ENCODE measurements at places on chromosomes 4 and X. TPM values are rescaled to one million over a fixed set of nuclear protein-coding genes. Genes with fewer than 3 reads are reported as not detected.

GRCh38 chr4:146098978-146099377, 76.5 kb upstream of the LSM6 start:
- DNase-seq, result no peak

DNA sequence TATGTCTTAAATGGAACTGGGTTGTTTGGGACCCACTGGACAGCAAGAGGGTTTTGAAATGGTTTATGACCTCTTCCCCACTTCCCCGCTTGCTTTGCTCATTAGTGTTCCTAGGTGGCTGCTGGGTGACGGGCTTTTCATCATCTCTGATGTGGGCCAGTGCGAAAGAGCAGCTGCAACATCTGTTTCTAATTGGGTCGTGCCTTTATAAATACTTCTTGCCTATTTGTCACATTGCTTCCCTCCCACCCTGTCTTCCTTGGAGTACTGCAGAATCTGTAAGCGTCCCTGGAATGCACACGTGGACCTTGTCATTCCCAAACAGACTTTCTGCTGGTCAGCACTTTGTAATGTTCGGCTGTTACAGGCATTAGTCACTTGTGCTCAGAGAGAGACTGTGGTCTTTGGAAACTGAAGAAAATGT, 35.2 kb downstream of the SEPTIN11 start:
- peak; percentile 80 for DNase-seq

DNA sequence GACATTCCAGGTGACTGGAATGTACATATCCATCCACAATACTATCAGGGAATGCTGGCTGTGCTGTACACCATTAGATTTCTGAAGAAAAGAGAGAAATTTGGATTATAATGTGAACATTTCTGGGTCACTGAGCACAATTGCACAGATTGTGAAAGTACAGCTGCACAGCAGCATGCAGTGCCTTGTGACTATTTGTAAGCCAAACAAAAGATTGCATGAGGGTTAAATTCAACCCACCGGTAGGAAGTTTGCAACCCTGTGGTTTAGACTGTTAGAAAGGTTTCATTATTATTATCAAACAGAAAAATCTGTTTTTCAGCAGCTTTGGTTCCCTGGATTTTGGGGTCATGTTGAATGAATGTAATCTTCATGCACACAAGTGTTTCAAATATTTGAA, 24.5 kb downstream of the DDIT4L start:
- DNase-seq, result no peak

DNA sequence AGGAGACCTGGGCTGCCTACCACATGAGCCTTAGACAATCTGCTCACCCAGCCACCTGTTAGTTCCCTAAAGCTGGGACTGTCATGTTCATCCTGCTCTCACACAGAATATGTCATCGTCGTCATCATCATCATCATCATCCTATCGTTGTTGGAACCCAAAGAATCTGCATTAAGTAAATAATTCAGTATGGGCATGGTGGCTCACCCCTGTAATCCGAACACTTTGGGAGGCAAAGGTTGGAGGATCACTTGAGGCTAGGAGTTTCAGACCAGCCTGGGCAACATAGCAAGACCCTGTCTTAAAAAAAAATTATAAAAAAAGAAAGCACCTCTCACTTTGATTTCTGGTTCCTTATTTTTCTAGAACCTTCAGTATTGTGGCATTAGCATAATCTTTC, 6.4 kb downstream of the ENOPH1 start:
- no peak for DNase-seq

The HTN3 gene
- not detected for total RNA-seq

DNA sequence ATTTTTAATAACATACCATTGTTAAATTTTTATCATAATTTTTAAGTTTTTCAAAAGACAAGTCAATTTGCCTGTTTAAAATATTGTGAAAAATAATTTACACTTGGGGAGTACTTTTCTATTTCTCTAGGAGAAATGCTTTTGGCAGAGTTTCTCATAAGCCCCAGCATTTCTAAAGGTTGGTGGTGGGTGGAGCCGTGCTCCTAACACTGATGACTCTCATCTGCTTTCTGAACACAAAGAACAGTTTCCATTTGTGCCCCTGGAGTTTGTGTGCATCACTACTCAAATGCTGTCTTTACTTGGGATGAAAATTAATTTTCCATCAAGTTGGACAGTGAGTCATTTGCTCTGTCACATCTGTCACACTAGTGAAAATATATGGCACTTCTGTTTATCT, 57.6 kb downstream of the TNIP2 start:
- no peak for DNase-seq

The DGKK gene
- not detected for total RNA-seq

The CNGA1 gene
- total RNA-seq, result 0.60 TPM

The NWD2 gene
- total RNA-seq, result 0.05 TPM

The GPR78 gene
- total RNA-seq, result 0.10 TPM

The SLC30A9 gene
- 47.4 TPM for total RNA-seq

GRCh38 chrX:115345615-115346014, 56.1 kb downstream of the LUZP4 start:
- DNase-seq, result no peak

DNA sequence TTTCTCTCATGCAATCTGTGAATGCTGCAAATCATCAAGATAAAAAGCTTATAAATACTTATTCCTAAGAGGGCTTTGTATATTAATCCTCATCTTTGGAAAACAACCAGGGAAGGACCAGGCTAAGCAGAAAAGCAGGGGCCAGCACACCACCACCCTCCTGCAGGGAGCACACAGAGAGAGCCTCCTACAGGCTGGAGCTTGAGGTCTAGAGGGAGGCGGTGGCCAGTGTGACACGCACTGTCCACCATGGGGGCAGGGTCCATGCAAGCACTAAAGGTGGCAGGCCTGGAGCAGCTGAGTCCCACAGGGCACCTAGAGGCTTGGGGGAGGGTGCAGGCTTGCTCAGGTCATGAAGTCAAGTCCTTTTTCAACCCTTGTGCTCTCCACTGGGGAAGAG, 236.9 kb downstream of the TACR3 start:
- DNase-seq, result no peak

GRCh38 chr4:48175328-48175727, 41.3 kb upstream of the TXK start:
- no peak for DNase-seq

- no peak for DNase-seq
These were observed 358 bp downstream of the FGFBP1 start for GRCh38 chr4:15938182-15938581.

The MSX1 gene
- 20.8 TPM for total RNA-seq

GRCh38 chrX:44462850-44463249, 79.8 kb downstream of the FUNDC1 start:
- no peak for DNase-seq

The TEX13C gene
- total RNA-seq, result not detected

DNA sequence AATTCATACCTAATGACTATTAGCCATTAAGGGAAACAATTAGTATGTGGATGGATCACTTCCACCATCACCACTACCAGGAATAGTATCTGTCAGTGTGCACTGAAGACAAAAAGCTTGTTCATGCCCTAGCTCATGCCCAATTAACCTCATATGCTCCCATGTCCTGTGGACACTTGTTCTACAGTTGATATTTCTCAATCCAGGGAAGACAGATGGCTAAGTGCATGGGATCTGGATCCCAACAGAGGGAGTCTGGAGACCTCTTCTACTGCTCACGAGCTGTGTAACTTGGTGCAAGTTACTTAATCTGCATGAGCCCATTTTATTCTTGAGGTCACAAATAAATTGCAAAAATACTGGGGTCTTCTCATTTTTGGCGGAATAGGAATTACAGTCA, 23.7 kb downstream of the AMOT start:
- DNase-seq, result no peak

The UGT2B15 gene
- total RNA-seq, result not detected

The C1QTNF7 gene
- total RNA-seq, result 9.4 TPM

The TCEAL5 gene
- 0.33 TPM for total RNA-seq

DNA sequence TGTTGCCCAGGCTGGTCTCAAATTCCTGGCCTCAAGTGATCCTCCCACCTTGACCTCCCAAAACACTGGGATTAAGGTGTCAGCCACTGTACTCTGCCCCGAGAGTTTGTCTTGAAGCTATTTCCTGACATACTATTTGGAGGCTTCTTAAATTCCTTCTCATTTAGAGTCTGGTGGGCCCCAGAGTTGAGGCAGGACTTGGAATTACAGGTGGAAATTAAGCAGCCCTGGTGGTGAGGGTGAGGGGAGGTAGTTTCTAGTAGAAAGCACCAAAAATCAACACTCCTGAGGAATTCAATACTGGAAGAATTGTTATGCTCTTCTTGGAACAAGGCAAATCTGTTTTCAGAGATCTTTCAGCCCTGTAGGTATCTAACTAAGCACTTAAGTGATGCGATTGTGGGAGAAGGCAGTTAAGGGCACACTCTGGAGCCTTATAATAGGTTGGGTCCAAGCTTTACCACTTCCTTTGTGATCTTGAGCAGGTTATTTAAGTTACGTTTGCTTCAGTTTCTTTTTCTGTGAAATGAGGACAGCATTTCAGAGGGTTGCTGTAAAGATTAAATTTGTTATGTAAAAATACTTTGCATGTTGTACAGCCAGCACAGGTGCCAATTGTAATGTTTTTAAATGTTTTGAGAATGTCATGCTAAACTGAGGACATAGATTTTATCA, 200.7 kb downstream of the SOWAHB start:
- no peak for DNase-seq

DNA sequence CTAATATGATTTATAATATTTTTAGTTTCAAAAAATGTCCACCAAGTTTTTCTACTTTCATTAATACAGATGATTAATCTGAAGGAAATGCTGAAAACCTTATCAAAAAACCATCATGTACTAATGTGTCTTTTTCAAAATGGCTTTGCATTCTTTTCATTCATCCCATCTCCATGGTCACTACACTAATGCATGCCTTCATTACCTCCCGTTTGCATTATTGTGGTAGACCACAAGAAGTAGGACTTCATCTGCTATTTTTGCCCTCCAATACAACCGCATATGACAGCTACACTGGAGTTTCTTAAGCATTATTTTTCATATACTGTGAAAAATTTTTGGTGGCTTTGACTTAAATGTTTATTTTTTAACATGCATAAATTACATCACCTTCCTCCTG, 37.9 kb upstream of the FSTL5 start:
- DNase-seq, result no peak

- DNase-seq, result peak; percentile 93
These were observed 288.3 kb downstream of the CHIC1 start for GRCh38 chrX:73851014-73852009.

GRCh38 chrX:6311540-6311939, 82.9 kb upstream of the NLGN4X start:
- DNase-seq, result no peak

The QDPR gene
- total RNA-seq, result 11.9 TPM

The CT55 gene
- total RNA-seq, result not detected

DNA sequence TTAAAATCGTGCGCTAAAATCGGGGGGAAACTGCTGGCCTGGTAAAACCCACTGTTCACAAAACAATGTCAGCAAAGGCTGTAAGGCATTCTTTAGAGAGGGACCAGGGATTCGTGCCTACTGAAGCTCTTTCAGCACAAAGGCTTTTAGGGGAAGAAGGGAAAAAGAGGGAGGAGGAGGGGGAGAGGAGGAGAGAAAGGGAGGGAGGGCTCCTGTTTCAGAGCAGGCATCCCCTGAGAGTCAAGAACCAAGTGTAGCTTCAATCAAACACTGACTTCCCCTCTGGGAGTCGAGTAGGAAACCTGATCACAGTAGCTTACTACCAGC, 9.5 kb downstream of the BCOR start:
- no peak for DNase-seq

DNA sequence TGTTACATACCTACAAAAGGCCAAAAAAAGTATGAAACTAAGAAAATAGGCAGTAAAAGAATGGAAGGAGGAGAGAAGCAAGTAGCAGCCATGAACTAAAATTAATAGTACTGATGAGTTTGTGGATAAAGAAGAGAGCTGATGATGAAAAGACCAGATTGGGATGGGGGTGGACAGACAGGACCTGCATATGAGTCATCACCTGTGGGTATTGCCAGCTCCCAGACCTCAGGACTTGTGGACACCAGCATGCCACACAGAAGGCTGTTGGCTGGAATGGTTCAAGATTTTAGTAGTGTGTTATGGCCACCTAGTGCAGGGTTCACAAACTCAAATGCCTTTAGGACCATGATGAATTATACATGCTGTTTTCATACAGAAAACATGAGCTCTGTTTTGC, 58.9 kb downstream of the ARX start:
- no peak for DNase-seq

DNA sequence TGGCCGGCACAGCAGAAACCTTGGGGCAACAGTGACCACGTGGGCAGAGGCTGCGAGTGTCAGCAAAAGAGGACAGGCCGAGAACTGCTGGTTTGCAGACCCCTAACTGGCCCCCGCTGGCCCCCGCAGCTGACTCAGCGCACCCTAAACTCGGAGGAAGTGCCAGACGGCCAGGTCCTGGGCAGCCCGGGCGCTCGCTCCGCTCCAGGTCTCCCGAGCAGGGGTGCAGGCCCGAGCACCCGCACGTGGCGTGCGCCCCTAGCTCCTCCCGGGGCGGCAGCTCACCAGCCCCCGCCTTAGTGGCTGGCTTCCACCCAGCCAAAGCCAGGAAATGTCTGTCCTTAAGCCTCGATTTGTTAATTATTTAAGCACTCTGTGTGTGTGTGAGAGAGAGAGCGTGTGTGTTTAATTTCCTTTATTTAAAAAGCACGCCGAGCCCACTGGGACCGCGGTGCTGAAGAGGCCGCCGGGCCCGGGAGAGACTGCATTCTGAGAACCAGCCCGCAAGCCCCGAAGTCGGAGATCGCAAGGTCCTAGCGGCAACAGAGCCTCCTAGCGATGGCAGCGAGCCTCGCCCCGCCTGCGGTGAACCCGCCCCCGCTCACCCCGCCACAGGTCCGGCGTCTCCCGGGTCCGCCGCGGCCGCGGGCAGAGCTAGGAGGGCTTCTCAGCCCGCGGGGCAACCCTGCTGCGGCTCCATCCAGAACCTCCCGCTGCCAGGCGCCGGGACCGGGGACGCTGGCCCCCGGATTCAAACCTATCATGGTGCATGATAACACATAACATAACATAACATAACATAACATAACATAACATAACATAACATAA, 45.9 kb upstream of the CDKN2AIP start:
- DNase-seq, result peak; percentile 93
